Fibroblast of lung (primary cell): ENCODE measurements at places on chromosomes 12 and 14. TPM values are rescaled to one million over a fixed set of nuclear protein-coding genes. Genes with fewer than 3 reads are reported as not detected.

- no peaks in the 10 kb centered on the region for H3K36me3 ChIP-seq
- H3K27ac ChIP-seq, result no peak overlapping the region
- H3K4me3 ChIP-seq, result no peak overlapping the region
Observed at GRCh38 chr14:102570334-102570995, 22.0 kb upstream of the RCOR1 start.

DNA sequence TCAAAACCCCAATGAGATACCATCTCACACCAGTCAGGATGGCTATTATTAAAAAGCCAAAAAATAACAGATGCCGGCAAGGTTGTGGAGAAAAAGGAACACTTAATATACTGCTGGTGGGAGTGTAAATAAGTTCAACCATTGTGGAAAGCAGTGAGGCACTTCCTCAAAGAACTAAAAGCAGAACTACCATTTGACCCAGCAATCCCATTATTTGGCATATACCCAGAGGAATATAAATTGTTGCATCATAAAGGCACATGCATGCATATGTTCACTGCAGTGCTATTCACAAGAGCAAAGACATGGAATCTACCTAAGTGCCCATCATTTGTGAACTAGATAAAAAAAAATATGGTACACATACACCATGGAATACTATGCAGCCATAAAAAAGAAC, 59.9 kb downstream of the MGST1 start:
- no peak for DNase-seq
- no peaks in the 10 kb centered on the region for H3K27me3 ChIP-seq
- H3K4me3 ChIP-seq, result no peak overlapping the region

DNA sequence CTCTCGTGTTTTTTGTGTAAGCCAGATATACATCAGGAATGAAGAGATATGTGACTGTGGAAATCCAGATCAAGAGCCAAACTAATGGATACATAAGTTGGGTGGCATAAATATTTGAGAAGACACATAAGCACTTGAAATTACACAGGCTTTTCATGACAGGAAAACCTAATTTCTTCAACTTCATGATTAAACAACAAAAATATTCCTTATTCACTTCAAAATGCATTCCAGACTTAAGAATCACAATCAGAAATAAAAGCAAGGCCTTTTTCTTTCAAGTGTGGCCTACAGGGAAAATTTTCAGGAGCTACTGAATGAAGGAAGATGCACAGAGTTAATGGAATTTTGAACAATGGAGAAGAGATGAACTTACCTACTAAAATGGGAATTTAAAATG, 515.6 kb downstream of the FOXG1 start:
- no peaks in the 10 kb centered on the region for H3K27me3 ChIP-seq
- H3K4me1 ChIP-seq, result peaks cover 3% of the 10 kb centered on the region
- DNase-seq, result peak; percentile 73
- H3K27ac ChIP-seq, result no peak overlapping the region

- no peak overlapping the region for H3K4me3 ChIP-seq
- H3K27me3 ChIP-seq, result no peaks in the 10 kb centered on the region
- no peak for DNase-seq
- H3K36me3 ChIP-seq, result no peaks in the 10 kb centered on the region
- H3K4me1 ChIP-seq, result no peaks in the 10 kb centered on the region
- H3K27ac ChIP-seq, result no peak overlapping the region
Observed at GRCh38 chr14:104441275-104442106, 138.1 kb upstream of the C14orf180 start.

GRCh38 chr14:71566276-71566675, 366.0 kb upstream of the RGS6 start:
- no peaks in the 10 kb centered on the region for H3K36me3 ChIP-seq
- DNase-seq, result no peak
- no peak overlapping the region for H3K27ac ChIP-seq
- H3K4me3 ChIP-seq, result no peak overlapping the region
- no peaks in the 10 kb centered on the region for H3K27me3 ChIP-seq

BICDL1 gene
- total RNA-seq, result under 0.01 TPM in 1 of 2 replicates, not detected in the other

- no peak overlapping the region for H3K27ac ChIP-seq
- no peaks in the 10 kb centered on the region for H3K36me3 ChIP-seq
- no peak for DNase-seq
- no peak overlapping the region for H3K4me3 ChIP-seq
Observed at GRCh38 chr14:79656056-79656455, 555.2 kb downstream of the DIO2 start.
